Activated gamma-delta T cell treated with anti-CD3 and anti-CD28 coated beads, Interleukin-2, amount 50 U/mL, for 16 hours (primary cell): ENCODE measurements at places on chromosomes 5 and 9.

DNA sequence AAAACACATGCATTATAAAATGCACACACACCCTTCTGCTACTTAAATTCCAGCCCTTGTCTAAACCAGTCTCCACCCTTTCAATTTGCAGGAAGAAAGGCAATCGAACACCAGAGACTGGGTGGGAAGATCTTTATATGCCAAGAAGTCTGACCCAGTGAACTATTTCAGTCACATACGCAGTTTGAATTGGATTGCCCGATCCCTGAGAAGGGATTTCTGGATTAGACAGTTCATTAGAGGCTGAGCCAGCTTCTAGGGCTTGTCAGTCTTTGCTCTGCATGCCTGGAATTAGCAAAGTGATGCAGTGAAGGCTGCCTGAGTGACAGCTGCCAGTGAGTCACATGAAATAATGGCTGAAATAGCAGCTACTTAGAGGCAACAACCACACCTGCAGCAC, 159.9 kb downstream of the PPP2R2B start:
- DNase-seq, result no peak

GRCh38 chr9:99459919-99460318, 237.8 kb downstream of the SEC61B start:
- no peak for DNase-seq

- no peak for DNase-seq
Observed at GRCh38 chr5:39193553-39194465, 25.6 kb downstream of the FYB1 start.

GRCh38 chr5:37955748-37956147, 115.9 kb upstream of the GDNF start:
- no peak for DNase-seq

- DNase-seq, result no peak
Observed at GRCh38 chr9:74431467-74431866, 65.7 kb upstream of the RORB start.
